Nephron progenitor cell (in vitro differentiated cells): ENCODE measurements at places on chromosomes 1 and 21.

DNA sequence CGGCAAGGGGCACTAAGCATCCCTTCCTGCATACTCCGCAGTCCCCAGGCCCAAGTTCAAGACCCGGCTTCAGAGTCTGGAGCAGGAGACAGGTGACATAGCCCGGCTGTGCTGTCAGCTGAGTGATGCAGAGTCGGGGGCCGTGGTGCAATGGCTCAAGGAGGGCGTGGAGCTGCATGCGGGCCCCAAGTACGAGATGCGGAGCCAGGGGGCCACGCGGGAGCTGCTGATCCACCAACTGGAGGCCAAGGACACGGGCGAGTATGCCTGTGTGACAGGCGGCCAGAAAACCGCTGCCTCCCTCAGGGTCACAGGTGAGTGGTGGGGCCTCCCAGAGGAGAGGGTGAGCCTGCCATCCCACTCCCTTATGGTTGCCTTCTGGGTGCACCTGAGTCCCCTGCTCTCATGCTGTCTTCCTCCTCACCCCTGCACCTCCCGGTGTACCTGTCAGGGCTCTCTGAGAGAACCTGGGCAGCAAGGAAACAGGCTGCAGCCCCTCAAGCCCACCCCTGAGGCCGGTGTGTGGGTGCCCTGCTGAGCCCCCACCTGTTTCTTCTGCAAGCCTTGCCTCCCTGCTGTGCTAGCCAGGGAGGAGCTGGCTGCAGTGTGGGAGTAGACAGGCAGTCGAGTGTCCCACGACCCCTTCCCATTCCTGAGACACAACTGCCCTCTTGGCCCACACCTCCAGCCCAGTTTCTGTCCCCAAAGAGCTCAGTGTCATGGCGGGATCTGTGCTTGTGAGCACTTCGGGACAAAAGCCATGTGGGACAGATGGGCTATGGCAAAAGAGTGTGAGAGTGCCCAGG, 99.2 kb downstream of the TRIM11 start:
- DNase-seq: no peak

DNA sequence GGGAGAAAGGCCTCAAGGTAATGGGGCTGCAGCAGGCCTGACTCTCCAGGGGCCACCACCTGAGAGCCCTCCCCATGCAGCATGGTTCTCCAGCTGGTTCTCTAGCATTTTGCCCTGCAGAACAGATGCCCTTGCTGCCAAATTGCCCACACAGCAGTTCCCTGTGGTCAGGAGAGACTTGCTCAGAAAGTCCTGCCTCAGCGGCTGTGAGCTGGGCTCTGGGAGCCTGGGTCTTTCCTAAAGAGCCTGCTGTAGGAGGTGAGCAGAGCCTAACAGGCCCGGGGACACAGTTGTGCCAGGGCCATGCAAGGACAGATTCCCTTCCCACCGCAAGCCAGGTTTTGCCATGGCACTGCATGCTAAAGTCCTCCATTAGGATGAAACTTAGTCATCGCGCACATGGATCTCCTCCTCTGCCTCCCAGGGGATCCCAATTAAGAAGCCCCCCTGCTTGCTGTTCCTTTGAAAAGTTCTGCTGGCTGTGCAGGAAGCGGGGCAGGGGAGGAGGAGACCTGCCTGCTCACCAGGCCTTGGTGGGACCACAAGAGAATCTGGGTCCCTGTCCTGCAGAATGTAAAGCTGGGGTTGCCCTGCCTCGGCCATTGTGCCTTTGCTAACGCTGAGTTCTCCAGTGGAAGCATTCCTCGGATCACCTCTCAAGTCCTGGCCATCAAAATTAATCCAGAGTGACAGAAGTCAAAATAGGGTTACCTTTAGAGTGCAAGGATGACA, 21.4 kb downstream of the TEX35 start:
- DNase-seq: no peak

- DNase-seq: no peak
Measured at GRCh38 chr1:22176258-22176657, 33.4 kb upstream of the WNT4 start.

DNA sequence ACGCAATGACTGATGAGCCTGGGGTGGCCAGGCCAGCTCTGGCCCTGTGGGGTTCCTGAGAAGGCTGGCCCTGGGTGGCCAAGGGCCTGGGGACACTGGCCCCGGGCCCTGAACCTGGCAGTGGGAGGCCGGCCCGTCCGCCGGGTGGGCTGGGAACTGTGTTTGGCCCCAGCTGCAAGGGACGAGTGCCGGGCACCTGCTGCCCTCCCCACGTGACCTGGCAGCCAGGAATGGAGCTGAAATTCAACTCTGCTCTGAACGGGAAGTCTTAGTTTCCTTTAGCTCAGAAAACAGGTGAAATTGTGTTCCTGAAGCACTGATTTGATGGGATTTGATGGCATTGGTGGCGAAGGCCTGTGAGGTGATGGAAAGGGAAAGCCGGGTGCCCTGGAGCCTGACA, 8.2 kb upstream of the TTLL10 start:
- DNase-seq: no peak

DNA sequence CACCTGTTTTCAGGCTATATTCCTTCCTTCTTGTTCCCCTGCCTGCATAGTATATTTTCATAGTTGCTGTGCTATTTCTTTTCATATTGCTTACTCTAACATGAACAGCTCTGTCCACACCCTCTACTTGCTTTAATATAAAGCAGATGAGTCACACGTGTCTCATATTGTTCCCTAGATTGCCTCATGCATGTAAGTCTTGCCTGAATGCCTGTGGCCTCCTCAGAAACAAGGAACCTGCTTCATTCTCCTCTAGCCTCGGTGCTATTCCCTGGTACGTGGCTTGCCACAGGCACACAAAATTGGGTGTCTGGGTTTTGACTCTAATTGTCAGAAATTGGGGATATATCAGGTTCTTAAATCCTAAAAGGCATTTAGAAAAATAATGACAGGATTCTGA, 16.5 kb upstream of the PKP1 start:
- no peak for DNase-seq

GRCh38 chr1:228510101-228510802, 23.1 kb downstream of the RNF187 start:
- no peak for DNase-seq

GRCh38 chr1:167584581-167584980, 31.0 kb upstream of the CREG1 start:
- no peak for DNase-seq

- no peak for DNase-seq
Measured at GRCh38 chr1:25874635-25875153, 814 bp downstream of the PAQR7 start.
